ENCODE measurements at places on chromosomes 12 and 14.

- DNase-seq, result no peak
Measured at GRCh38 chr12:107057071-107057834, 36.1 kb downstream of the CRY1 start.

DNA sequence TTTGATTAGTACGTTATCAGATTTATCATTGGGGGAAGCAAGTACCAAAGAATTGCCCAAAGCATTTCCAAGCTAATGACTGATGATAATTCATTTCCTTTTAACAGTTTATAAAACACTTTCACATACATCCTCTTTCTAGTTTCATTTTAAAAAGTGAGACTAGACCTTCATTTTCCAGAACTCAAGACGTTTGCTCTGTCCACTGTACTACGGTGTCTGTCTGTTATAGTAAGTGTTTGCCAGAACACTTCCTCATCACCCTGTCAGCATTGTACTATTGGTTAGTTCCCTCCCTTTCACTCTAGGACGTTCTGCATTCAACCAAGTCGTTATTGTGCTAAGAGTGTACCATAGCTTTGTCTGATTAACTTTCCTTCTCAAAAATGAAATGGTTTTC lies 81.7 kb upstream of the TMEM263 start:
- DNase-seq, result no peak

GRCh38 chr14:100967178-100967577 lies 63.7 kb upstream of the RTL1 start:
- no peak for DNase-seq

DNA sequence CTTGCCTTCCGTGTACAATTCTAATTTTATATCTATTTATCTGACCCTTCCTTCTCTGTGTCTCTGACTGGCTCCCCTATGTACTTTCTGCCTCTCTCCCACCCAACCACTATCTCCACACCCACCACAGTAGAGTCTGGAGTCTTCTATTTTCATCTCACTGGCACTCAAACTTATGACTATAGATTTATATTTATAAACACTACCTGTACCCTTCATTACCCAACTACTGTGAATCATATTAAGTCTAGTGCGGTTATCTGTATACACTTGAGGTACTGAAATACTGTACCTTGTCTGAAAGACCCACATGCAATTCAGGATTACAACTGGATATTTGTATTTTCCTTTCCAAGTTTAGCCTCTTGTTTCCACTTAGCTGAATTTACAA lies 36.1 kb downstream of the ATP2B1 start:
- DNase-seq, result no peak

- no peak for DNase-seq
Measured at GRCh38 chr12:77842430-77842829, 11.7 kb downstream of the NAV3 start.

DNA sequence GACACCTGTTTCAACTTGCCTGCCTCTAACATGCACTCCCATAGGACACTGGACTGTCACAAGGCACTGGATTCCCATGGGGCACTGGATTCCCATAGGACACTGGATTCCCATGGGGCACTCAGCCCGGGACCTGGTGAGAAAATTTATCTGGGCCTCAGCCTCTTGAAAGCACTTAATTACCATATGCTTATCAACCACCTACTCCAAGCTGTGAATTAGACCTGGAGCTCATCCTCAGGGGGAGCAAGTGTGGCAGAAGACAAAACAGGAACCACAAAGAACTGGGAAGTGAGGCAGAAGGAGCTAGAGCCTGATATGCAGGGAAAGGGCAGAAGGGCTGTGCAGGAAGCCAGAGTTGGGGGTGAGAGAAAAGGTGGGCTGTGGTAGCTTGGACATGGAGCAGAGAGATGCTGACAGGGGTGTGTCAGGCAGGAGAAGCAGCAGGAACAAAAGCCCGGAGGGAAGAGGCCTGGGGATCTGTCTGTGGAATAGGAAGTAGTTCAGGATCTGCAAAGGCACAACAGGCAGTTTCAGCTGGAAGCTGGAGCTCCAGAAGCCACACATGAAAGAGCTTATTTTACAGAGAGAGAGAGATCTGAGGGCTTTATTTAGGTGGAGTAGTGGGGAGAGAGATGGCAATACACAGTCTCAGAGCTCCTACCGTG lies 3.1 kb downstream of the KRT82 start:
- no peak for DNase-seq

DNA sequence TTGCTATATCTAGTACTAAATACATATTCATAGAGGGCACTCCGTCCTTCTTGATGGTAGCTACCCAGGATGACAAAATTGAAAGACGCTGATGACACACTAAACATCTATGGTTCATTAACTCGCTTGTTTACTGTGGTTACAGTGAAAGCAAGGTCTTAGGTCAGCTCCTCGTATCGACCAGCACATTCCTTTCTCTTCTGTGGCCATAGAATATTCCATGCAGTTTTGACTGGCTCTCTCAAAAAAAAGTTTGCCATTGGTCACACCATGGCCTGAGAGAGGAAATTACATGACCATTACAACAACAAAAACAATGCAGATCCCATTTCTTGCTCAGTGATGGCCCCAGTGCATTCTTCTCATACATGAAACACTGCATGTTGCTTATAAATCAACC lies 411.4 kb upstream of the SOX5 start:
- no peak for DNase-seq

DNA sequence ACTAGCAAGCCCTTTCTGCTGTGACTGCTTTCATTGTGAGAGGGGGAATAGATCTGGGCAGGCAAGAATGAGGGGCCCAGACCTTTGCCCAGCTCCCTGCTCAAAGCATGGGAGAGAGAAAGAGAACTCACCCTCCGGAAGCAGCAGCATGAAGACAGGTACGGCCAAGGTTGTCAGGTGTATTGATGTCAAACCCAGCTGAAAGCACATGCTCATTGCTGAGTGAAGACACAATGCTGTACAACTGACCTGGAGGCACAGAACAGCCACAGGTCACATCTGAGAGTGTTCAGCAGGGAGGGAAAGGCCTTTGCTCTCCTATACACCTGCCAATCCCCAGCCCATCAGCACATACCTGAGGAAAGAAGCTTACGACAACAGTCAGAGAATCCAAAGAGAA lies 5.5 kb downstream of the ANKRD52 start:
- DNase-seq, result no peak

DNA sequence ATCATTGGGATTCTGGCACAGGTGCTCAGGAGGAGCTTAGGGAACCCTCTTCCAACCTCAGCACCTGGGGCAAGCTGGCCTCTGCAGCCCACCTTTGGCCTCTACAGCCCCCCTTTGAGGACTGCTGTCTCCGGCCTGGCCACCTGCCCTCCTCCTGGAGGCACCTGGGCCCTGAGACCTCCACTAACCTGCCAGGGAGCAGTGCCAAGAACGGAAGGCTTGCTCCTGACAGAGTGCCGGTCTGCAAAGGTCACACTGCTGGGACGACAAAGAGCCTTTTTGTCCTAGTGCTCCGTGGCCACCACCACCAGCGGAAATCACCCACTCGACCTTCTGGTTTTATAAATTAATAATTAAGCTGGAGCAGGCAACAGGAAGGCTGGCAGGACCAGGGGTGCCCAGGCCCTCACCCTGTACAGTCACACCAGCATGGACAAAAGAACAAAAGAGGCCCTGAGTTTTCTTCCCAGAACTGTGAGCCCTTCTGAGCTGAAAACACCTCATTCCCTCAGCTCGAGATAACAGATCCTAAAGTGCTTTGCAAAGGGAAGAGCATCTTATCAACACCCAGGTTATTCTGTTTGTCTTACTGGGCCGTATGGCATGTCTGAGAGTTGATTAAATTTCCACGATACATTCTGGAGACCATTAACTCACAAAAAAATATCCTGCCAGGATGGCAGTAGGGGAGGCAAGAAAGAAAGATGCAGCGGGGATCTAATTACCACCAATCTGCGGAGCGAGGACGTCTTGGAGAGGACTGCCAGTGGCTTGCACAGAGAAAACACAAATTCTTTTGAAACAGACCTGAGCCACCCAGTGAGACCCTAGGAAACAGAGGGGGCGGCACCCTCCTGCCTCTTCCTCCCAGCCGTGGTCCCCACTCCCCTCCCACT lies 8.2 kb downstream of the TESC start:
- DNase-seq, result no peak

DNA sequence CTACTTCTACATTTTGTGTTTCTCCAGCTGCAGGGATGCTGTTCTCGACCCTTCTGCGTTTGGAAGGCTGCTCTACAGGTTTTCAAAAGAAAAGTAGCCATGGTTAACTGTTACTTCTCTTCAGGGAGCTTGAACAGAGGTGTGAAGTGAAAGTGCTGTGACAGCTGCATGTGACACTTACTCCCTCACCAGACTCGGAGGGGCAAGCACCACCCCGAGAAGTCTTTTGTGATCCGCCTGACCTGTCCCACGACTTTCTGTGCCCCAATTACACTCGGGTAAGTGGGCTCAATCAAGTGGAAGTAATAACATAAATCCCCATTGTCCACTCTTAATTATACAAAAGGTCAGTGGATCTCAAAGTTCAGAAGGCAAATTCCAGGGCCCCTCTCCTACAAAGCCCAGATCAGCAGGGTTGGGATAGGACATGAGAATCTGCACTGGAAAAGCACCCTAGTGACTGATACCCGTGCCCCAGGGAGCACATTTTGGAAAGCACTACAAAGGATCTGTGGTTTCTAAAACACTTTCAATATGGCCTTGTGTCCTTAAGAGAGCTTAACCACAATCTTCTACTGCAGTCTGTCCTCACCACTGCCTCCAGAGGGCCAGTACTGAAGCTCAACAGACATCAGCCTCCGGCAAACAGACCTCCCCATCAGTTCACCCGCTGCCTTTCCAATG lies 11.5 kb downstream of the FICD start:
- no peak for DNase-seq

DNA sequence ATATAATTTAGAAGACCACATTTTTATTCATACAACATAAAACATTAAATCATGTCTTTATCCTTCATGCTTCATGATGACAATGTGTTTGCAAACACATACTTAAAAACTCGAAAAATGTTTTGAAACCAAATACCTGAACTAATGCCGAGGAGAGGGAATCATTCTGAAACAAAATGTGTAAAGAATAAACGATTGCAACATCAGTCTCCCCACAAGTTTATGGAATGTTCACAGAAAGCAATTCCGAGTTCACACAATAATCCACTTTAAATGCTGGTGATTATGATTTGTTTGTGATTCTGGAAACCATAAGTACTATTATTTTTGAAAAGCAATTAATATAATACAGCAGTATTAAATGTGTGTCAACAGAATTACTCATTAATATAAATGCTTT lies 84.5 kb upstream of the PDZRN4 start:
- DNase-seq, result no peak

- no peak for DNase-seq
Measured at GRCh38 chr12:45779936-45780335, 50.4 kb downstream of the ARID2 start.

GRCh38 chr14:68784226-68784910 lies 8.5 kb downstream of the ZFP36L1 start:
- no peak for DNase-seq

DNA sequence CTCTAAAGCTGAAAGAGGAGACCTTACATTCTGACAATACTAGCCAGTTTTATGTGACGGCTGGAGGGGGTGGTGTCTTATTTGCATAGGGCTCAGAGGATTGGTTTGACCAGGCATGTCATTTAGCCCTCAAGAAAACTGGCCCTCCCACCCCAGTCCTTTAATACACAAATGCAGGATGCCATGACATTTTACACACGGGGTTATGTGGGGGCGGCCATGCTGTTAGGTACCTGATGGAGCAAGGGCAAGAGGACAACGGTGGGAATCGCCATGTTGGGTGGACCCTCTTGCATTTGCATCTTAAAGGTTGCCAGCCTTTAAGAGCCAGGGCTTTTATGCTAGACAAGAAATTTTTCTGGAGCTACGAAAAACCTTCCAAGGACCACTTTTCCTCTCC lies 23.3 kb downstream of the MDM2 start:
- DNase-seq, result no peak

- DNase-seq, result no peak
Measured at GRCh38 chr12:53585448-53586125, 40.6 kb downstream of the ATF7 start.

DNA sequence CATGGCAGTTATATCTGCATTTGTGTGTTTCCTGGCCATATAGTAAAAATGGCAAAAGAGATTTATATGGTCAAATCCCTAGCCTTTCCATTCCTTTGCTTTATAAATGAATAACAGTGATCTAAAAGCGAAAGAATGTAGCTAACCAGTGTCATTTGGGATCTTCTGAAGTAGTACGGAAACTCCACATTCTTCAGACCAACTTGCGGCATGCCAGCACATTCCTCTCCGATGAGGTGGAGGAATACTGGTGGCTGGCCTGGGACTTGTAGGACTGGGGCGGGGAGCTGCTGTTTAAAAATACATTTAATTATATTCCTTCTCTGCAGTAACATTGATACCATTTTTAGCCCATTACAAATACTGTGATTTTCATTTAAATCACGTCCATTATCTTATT lies 85.3 kb downstream of the SAMD4A start:
- no peak for DNase-seq

DNA sequence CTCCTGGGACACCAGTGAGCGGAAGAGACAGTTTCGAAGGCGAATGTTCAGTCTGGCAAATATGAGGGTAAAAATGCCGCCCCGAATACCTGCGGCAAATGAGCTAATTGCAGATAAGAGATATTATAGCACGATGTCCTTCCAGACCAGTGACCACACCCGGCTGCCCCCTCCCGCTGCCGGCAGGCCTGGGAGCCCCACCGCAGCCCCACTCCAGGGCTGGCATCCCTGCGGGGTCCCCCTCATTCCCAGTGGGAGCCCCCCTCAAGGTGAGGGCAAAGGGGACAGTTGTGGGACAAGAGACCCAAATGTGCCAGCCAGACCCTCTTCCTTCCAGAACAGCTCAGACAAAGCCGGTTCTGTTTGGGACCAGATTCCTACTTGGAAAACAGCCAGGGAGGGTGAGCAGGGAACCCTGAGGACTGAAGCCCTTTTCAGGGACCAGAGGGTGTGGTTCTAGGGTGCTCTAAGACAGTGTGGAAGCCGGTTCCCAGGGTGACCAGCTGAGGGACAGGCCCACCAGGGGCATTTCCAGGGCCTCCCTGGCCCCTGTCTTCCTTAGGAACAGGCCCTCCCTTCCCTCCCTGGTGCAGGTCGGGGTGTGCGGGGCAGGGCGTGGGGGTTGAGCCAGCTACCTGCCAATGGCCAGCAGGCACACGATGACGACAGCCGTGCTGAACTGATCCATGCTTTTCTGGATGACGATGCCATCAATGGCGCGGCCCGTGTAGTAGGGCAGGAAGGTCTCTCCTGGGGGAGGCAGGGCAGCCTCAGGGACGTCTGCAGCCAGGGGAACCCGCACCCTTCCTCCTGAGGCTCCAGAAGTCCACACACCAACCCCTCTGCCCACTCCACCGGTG lies 16.2 kb downstream of the ABCB9 start:
- DNase-seq, result no peak

DNA sequence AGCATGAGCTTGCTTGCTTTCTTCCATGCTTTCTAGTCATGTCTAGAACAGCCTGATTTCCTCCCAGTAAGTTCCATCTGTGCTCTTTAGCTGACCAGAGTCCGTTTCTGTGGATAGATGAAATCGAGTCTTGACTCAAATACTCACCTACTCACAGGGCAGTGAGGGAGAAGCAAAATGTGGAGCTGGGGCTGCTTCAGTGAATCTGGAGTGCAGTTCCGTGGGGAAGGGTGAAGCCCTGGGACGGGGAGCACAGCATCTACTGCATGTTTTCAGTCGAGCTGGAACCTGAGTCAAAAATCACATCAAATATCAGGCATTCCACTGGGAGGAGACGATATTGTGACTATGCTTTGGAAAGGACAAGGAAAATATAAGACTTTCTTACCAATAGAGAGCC lies 70.3 kb upstream of the PRMT8 start:
- no peak for DNase-seq
